ENCODE measurements at places on chromosomes 6 and 20.

GRCh38 chr20:20930500-20930899 lies 175.7 kb downstream of the LINC00237 start:
- no peak for DNase-seq

- DNase-seq, result no peak
Measured at GRCh38 chr6:169806701-169807100, 55.3 kb downstream of the ERMARD start.

DNA sequence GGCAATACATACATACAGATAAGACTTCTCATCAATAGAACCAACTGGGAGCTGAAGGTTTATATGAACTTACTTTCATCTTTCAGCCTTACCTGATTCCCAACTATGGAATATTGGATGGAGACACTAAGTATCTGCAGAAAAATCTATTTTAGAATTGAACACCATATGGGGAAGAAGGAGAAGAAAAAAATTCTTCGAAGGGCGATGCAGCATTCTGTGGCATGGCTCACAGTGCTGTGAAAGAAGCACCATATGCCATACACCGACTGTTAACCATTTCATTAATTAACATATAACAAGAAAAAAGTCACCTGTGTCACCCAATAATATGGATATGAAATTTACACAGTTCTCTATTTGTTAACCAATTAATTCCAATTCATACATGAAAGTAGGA lies 1374.4 kb upstream of the MAP3K7 start:
- DNase-seq, result no peak

GRCh38 chr6:72622094-72622940 lies 453 bp downstream of the KCNQ5 start:
- peak; percentile 35 for DNase-seq

GRCh38 chr6:158083455-158084325 lies 84.4 kb downstream of the SERAC1 start:
- no peak for DNase-seq

GRCh38 chr6:132054525-132054924 lies 103.4 kb upstream of the CCN2 start:
- DNase-seq, result no peak

- DNase-seq, result no peak
Measured at GRCh38 chr6:75609639-75610590, 8.2 kb downstream of the SENP6 start.

DNA sequence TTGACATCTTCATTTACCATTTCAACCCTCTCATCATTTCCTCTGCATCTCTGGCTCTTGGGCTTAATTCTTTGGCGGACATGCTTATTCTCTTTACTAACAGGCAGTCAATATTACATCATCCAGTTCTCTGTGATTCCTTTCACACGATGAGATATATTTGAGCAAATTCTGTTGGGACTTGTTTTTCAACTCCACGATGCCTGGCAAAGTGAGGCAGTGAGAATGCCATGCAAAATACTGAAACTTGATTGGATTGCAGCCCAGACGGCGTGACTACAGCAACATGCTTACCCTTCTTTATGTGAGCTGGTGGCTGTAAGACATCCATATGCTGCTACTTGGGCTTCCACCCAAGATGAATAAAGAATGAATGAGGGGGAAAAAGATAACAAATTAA lies 101.7 kb upstream of the SPACA1 start:
- no peak for DNase-seq

GRCh38 chr6:156771047-156771446 lies 6.1 kb upstream of the ARID1B start:
- no peak for DNase-seq

- DNase-seq, result no peak
Measured at GRCh38 chr20:1060985-1061384, 57.4 kb upstream of the PSMF1 start.

DNA sequence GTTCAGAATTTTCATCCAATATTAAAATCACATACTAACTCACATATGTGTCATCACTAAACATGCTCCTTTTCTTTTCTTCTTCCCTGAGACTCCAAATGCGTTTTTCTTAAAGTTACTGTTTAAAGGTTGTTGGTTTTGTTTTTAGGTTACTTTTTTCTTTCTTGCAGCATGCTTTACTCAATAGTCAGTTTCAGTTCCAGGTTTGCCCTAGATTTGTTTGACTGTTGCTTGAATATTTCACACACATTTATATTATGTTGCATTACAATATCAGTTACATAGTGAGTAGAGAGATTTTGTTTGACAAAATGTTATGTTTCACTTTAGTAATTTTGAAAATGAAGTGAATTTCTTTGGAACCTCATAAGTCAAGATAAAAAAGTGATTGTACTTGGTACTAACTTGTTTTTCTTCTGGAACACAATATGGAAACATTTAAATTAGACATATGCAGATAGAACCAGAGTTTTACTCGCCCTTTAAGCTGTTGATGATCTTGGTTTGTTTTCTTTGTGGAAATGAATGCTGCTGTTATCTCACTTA lies 27.3 kb downstream of the FNDC1 start:
- no peak for DNase-seq

GRCh38 chr20:910870-911770 lies 5.0 kb downstream of the ANGPT4 start:
- DNase-seq, result no peak

DNA sequence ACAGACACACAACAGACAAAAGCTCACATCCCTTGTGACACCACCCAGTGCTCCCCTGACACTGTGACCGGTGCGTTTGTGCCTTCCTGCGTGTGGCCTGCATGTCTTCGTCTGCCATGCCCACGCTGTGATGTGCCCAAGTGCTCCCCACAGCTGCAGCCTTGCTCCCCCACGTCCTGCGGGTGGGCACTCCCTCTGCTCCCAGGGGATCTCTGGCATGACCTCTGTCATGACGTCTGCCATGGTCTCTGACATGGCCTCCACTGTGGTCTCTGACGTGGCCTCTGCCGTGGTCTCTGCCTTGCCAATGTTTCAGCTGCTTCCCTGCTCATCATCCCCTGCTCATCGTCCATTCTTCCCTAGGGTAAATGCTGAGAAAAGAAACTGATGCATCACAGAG lies 200.9 kb downstream of the DLL1 start:
- DNase-seq, result no peak

DNA sequence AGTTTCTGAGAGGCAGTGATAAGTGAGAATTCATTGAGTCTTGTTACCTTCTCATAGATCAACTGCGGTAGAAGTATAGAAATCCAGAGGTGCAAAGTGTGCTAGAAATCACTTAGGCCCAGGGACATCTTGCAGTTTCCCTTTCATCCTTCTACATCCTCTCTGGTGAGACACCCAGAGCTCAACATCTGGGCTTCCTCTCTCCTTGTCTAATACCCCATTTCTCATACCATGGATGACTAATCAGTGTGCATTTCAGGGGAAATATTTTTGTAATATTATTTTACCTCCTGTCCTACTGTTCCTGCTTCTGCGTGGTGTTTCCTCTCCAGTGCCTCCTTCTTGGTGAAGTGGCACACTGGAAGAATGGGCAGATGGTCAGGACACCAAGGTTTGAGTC lies 322.4 kb downstream of the TFAP2B start:
- DNase-seq, result no peak
